ENCODE measurements at places on chromosomes 6 and 20.

- DNase-seq = no peak
Measured at GRCh38 chr20:34772437-34772836, 53.0 kb downstream of the NCOA6 start.

DNA sequence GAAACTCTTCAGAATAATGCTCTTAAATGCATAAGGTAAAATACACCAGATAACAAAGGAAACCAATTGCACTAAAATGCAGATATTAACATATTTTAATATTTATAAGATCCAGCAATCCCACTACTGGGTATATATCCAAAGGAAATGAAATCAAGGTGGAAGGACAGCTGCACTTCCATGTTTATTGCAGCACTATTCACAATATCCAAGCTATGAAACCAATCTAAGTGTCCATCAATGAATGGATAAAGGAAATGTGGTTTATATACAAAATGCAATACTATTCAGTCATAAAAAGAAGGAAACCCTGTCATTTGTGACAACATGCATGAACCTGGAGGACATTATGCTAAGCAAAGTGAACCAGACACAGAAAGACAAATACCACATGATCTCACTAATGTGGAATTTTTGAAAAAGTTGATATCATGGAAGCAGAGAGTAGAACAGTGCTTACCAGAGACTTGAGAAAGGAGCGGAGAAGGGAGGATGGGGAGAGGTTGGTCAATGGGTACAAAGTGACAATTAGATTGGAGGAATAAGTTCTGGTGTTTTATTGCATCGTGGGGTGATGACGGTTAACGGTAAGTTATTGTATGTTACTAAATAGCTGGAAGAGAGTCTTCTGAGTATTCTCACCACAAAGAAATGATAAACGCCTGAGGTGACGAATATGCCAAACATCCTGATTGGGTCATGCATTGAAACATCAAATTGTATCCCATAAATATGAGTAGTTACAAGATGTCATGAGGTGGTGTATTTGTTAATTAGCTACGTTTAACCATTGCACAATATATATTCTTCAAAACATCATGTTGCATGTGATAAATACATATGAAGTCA lies 37.9 kb upstream of the RNF24 start:
- DNase-seq = no peak

DNA sequence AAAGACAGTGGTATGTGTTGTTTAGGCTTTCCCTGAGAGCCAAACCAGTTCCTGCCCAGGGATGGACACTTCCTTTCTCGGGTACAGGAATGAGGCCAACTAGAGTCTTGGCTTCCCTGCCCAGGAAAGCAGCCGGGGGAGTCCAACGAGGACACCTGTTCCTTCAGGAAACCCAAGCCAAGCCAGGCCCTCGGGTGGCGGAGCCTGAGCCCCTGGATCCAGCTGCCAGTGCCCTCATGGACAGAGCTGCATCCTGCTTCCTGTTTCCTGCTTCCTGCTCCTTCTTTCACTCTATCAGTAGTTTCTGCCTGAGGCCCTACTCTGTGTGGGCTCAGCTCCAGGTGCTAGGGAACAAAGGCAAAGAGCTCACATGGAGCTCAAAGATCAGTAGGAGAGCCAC lies 7.9 kb upstream of the SIRPA start:
- DNase-seq = no peak

GRCh38 chr6:143426026-143426425 lies 24.5 kb downstream of the ADAT2 start:
- no peak for DNase-seq

DNA sequence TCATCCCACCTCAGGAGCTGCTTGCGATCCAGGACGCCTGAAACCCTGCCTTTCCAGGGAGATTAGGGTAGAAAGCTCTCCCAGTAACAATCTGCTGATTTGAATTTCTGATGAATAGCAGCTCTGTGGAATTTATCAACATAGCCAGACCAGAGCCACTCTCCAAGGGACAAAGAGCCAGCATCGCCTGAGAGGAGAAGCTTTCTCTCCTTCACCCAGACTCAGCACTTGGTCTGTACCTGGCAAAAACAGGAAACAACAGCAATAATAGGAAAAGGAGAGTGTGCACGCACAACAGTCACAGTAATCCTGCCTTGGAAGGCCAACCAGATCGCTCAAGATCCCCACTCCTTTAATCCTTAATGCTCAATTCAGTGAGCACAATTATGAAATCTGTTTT lies 22.3 kb upstream of the ROS1 start:
- no peak for DNase-seq

DNA sequence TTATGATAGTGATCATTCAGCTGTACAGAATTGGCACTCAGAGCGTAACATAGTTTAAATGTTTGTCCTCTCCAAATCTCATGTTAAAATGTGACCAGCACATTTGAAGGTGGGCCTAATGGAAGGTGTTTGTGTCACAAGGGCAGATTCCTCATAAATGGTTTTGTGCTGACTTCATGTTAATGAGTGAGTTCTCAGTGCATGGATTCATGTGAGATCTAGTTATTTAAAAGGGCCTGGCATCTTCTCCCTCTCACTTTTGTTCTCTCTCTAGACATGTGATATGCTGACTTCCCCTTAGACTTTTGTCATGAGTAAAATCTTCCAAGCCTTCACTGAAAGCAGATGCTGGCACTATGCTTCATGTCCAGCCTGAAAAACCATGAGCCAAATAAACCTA lies 452.4 kb upstream of the PTCHD4 start:
- DNase-seq = no peak

GRCh38 chr6:82362144-82362543 lies 1.5 kb upstream of the TPBG start:
- no peak for DNase-seq

DNA sequence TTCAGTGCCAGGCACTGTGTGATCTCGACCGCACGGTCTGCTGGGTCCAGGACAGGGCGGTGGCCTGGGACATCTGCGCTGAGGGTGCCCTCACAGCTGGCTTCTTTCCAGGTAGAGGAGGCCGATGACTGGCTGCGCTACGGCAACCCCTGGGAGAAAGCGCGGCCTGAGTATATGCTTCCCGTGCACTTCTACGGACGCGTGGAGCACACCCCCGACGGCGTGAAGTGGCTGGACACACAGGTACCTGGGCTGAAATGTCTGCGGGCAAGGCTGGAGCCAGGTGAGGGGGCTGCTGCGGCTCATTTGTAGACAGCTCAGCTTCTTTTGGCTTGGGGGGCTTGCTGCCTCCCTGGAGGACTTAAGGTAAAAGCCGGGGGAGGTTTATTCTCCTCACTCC lies 26.6 kb downstream of the PYGB start:
- no peak for DNase-seq

DNA sequence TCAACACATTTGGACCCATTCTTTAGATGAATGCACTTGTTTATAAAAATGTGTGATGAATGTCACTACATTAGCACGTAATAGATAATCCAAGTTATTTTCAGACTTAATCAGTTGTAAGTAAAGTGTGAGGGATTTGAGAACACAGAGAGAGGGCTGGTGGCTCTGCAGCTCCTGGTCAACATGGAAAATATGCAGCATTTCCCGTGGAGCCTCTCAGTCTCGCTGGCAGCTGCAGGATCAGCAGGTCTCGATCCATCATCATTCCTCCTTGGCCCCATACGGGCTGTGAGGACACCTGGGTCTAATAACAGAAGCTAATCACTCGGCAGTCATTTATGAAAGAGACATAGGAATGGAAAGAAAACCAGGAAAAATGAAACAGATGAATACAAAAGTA lies 390.2 kb downstream of the PRKN start:
- DNase-seq = no peak

DNA sequence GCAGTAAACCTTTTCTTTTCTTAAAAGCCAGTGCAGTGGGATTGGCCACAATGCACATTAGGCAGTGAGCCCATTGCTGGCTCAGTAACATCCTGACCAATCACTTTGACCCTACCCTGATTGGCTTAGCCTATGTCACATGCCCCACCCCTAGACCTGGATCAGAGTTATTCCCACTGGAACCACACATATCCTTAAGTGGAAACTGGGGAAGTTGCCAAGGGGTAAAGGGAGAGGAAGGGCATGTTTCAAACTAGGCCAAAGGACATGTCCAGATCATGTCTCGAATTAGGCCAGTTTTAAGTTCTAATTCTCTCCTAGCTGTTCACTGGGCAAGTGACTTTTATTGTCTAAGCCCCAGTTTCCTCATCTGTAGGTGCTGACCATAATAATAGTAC lies 69.3 kb downstream of the LY86 start:
- DNase-seq = no peak

- DNase-seq = no peak
Measured at GRCh38 chr6:85484948-85485347, 35.1 kb downstream of the NT5E start.

DNA sequence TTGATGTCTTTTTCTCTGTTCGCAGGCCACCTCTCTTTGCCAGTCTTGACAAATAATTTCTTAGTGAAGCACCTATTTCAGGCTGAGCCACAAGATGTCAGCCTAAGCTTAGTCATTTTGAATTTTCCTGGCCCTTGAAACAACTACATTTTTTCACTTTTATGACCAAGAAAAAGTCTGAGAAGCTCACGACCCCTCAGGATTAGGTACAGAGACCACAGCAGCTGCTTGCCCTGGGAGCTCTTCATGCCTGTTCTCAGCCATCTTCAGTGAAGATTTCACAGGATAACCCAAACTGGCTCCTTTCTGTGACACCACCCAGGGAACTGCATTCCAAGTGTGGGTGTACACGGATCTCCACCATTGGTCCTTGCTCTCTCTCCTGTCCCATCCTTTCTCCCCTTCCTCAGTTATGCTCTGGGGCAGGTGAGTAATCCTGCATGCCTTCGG lies 38.4 kb upstream of the SPTLC3 start:
- no peak for DNase-seq

GRCh38 chr20:12180107-12180661 lies 262.5 kb downstream of the BTBD3 start:
- no peak for DNase-seq

DNA sequence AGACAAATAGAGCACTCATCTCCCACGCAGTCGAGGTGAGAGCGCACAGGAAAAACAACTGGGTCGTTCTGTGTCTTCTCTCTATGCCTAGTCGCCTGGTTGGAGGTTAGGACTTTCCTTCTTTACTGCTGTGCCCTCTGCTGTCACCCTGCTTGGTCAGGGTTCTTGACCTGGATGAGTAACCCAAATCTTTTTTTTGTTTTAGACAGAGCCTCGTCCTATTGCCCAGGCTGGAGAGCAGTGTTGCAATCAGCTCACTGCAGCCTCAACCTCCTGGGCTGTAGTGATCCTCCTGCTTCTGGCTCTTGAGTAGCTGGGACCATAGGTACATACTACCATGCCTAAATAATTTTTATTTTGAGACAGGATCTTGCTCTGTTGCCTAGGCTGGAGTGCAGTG lies 24.5 kb downstream of the PRPF6 start:
- no peak for DNase-seq

DNA sequence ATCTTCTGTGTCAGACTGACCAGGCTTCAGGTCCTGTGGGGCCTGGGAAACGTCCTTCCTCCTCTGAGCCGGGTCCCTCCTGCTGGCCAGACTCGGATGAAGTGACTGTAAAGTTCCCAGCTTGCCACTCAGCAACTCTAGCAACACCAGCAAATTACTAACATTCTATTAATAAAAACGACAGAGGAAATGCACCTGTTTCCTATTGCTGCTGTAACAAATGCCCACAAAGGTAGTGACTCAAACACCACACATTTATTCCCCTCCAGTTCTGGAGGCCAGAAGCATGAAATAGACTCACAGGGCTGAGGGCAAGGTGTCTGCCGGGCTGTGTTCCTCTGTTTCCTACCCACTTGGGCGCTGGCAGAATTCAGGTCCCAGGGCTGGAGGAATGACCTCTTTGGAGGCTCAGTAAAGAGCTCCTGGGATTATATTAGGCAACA lies 48.8 kb downstream of the CTCFL start:
- no peak for DNase-seq

- DNase-seq = peak; percentile 63
Measured at GRCh38 chr6:32192608-32193039, at the start of gene GPSM3. TSS of gene GPSM3 (minus strand) at chr6:32192643. CDS start at chr6:32192513, 130 bp downstream.

GRCh38 chr6:129679275-129679674 lies 30.7 kb downstream of the ARHGAP18 start:
- DNase-seq = no peak

DNA sequence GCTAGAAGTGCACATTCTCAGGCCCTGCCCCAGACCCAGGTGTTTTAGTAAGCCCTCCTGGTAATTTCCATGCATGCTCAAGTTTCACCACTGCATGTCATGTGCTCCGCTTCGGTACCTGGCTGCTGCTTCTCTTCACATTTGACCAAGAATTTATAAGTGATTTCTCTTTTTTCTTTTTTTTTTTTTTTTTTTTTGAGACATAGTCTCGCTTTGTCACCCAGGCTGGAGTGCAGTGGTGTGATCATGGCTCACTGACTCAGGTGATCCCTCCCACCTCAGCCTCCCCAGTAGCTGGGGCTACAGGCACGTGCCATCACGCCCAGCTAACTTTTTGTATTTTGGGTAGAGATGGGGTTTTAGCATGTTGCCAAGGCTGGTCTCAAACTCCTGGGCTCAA lies 16.0 kb downstream of the TM9SF4 start:
- DNase-seq = no peak

GRCh38 chr20:11234608-11235007 lies 560.8 kb upstream of the JAG1 start:
- DNase-seq = no peak

GRCh38 chr6:168913866-168914469 lies 339.7 kb downstream of the THBS2 start:
- no peak for DNase-seq

DNA sequence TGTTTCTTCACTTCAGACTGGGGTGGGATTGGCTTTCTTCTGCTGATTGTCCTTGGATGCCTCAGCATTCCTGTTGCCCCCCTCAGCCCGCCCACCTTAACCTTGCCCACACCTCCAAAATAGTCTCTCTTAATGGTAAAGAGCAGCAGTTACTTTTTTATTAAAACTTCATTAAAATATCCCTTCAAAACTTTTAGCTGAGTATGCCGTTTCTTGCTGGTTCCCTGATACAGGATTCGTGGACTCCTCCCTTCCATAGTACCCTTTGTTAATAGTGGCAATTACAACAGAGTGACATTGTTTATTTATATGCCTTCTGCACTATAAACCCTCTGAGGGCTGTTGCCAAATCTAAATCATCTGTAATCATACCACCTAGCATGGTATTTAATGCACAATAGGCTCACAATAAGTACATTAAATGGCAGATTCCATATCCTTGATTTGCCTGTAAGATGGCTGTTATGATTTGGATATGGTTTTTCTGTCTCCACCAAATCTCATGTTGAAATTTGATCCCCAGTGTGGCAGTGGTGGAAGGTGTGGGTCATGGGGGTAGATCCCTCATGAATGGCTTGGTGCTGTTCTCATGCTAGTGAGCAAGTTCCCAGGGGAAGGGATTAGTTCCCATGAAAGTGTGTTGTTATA lies 3.5 kb upstream of the MOCS1 start:
- no peak for DNase-seq

DNA sequence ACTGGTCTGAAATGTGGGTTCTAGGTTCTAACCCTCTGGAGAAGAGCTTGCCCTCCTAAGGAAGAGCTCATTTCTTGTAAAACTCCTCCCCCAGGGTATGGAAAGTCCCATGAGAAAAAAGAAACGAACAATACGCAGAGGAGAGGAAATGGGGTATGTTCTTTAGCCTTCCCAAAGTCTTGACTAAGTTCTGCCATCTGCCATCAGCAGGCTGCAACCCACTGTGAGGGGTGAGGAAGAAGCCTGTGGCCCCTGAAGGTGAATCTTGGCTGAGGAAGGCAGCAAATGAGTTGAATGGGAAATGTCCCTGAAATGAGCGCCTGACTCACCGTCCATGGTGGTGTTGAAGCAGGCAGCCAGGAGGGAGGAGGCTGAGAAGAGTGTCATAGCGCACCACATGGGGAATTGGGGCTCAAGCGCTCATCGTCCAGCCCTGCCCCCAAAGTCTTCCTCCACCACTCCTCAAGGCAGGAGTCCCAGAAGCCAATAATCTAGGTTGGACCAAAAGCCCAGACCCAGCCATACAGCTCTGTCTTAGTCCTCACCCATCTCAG lies 10.4 kb upstream of the MATN4 start:
- DNase-seq = no peak

- DNase-seq = no peak
Measured at GRCh38 chr6:143505111-143505510, 6.4 kb downstream of the FUCA2 start.

All from activated effector memory CD4-positive, alpha-beta T cell treated with Interleukin-2 at 50 U/mL for 16 hours (primary cell).